Panc1 (cell line): ENCODE measurements at places on chromosomes 3 and 15. TPM values are rescaled to one million over a fixed set of nuclear protein-coding genes. Genes with fewer than 3 reads are reported as not detected.

Gene CNTN6
- total RNA-seq: not detected

Gene FBXO40
- not detected for total RNA-seq

Gene LARP6
- total RNA-seq: 66.3 TPM

Gene PPP1R14D
- 0.64 TPM for total RNA-seq

Gene LINS1
- 13.6 TPM for total RNA-seq

Gene WDR76
- total RNA-seq: 40.0 TPM

Gene ANKUB1
- not detected for total RNA-seq

Gene PLA2G4F
- total RNA-seq: not detected

Gene CCK
- total RNA-seq: not detected

Gene SUMF1
- 15.5 TPM for total RNA-seq

Gene C3orf18
- 5.0 TPM for total RNA-seq

Gene TMC3
- total RNA-seq: not detected

Gene HYAL2
- 41.5 TPM for total RNA-seq

Gene ANKRD34C
- total RNA-seq: not detected

Gene SIDT1
- not detected for total RNA-seq

Gene ALPK3
- 1.0 TPM for total RNA-seq

Gene LDHAL6B
- total RNA-seq: not detected

Gene GPR160
- total RNA-seq: 0.18 TPM

Gene RTP3
- not detected for total RNA-seq

Gene ST6GAL1
- 3.3 TPM for total RNA-seq

Gene USP3
- total RNA-seq: 51.4 TPM

Gene RBPMS2
- 33.7 TPM for total RNA-seq

Gene ASB14
- total RNA-seq: not detected

Gene CD200
- total RNA-seq: not detected

Gene SLC51B
- total RNA-seq: 0.51 TPM

Gene IGSF10
- total RNA-seq: 0.10 TPM

Gene PRSS50
- total RNA-seq: 0.13 TPM

Gene FBXL2
- 12.3 TPM for total RNA-seq

Gene CHRNA5
- 52.4 TPM for total RNA-seq

Gene ACOX2
- 3.2 TPM for total RNA-seq

Gene GAP43
- not detected for total RNA-seq

Gene CD80
- total RNA-seq: 0.15 TPM

Gene CNTN3
- not detected for total RNA-seq

Gene SH2D7
- not detected for total RNA-seq

Gene SRGAP3
- 0.82 TPM for total RNA-seq

Gene GOLGA8S
- total RNA-seq: 0.15 TPM

Gene STAB1
- 0.39 TPM for total RNA-seq

Gene AQP9
- total RNA-seq: not detected

Gene UQCC5
- total RNA-seq: 27.3 TPM

Gene CYP1A2
- not detected for total RNA-seq
